Diencephalon (tissue), 1 donor: ENCODE measurements at places on chromosomes 6 and 20. TPM values are rescaled to one million over a fixed set of nuclear protein-coding genes. Genes with fewer than 3 reads are reported as not detected.

The MROH8 gene
- 9.9 TPM for total RNA-seq

The KHDC1 gene
- 7.8 TPM for total RNA-seq

The SEL1L2 gene
- total RNA-seq = 0.23 TPM

The USP49 gene
- 15.5 TPM for total RNA-seq

The NMBR gene
- 9.7 TPM for total RNA-seq

The NKX2-2 gene
- 3.5 TPM for total RNA-seq

The MYMX gene
- total RNA-seq = not detected

The GPR6 gene
- 12.2 TPM for total RNA-seq
